H7 (cell line): ENCODE measurements at places on chromosomes 7 and 10. TPM values are rescaled to one million over a fixed set of nuclear protein-coding genes. Genes with fewer than 3 reads are reported as not detected.

DNA sequence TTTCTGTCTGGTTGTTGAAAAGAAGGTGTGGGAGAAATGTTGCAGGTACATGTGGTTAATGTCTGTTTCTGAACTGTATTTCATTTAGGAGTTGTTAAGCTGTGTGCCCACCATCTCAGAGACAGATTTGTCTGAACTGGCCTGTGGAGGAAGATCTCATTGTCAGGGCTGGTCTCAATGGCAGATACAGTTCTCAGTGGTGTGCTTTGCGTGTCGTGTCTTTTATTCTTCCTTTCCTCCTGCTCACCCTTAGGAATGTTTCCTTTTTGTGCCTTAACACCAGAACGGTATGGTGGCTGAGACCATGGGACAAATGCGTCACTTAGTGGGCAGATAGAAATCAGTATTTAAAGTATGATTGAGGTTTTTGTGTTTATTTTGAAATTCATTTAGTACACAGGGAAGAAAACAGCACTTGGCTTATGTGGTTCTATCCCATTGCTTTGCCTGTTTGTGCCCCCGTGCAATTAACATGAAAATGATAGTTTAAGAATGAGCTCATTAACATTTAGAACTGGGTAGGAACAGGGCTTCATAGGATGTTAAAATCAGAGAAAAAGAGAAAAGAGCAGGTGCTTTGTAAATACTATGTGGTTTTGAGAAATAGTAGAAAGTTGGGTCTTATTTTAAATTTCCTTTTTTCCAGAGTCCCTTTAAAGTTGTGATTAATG lies 112.6 kb downstream of the AUTS2 start:
- no peak for DNase-seq

GRCh38 chr7:15600298-15600697 lies 38.5 kb upstream of the AGMO start:
- DNase-seq: no peak

ZNF365 gene
- total RNA-seq: not detected in 2 replicates

DNA sequence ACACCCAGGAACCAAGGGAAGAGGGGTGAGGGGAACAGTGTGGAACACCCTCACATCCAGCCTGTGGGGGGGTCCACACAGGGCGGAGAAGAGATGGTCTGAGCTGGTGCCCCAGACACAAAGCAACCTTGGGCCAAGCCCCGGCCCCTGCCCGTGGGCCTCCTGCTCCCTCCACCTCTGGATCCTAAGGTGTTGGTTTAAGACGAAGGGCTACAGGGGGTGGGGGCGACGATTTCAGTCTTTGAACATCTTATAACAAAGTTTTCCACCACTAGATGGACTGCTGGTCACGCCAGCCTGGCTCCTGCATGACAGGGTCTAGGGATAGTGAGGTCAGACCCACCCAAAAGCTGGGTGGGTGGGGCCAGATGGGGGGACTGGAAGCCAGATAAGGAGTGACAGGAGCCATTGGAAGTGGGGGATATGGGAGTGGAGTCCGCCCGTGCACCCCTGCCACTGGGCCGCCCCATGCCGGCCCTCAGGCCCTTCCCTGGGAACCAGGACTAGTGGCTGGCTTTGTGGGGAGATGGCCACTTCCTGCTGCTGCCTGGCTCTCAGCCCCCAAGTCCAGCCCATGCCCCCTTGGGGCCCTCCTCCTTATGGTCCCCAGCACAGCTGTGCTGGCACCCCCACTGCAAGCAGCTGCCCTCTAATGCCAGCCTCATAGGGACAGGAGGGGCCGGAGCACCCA lies 98.4 kb downstream of the RGS10 start:
- no peak for DNase-seq

DNA sequence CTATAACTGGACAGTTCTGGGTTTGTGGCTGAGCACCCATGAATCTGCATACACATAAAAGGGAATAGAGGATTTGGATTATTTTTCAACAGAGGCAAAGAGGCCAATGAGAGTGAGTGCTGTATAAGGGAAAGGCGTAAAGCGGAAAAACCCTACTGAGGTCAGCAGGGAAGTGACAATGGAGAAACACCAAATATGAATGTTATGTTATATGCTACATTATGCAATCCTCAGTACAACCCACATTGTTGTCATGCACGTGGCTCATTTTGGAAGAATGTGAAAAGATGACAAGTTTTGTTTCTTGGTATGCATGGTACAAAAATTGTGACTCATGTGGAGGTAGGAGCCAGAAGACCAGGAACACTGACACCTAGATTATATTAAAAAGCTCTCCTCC lies 113.6 kb upstream of the AMPH start:
- DNase-seq: no peak

DNA sequence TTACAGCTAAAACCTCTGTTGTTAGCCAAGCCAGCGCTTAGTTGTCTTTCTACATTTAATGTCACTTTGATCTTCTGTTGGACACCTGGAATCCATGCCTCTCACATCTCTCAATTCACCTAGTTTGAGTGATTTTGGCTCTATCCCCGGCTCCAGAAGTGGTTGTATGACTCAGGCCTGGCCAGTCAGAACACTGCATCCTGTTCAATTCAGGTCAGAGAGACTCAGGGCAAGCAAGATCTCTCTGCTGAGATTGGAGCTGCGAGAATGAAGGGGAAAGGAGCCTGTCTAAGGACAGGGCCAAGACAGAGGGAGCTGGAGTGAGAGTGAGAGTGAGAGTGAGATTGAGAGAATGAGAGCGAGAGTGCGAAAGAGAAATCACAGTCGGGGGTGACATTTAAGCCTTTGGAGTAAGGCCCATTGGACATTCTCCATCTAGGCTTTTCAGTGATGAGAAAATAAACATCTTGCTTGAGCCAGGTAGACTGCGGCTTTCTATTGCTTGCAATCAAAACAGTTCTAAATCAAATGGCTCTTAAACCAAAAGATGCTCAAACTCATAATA lies 83.3 kb upstream of the DYNC1I1 start:
- no peak for DNase-seq

DNA sequence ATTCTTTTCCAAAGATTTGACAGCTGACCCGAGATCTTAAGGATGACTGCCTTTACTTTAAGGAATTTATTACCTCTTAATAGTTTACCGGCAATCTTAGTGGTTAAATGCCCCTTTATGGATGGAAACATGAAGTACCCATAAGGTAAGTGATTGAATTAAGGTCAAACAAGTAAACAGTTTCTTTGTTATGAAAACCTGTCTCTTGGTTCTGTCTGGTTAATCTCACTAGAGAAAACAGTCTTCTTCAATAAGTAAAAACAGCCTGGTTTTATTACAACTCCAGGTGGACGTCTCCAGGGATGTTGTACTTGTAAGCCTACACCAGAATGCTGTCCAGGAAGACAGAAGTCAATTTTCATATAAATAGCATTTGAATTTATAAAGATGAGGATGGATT lies 161.8 kb upstream of the MTPN start:
- DNase-seq: no peak

DNA sequence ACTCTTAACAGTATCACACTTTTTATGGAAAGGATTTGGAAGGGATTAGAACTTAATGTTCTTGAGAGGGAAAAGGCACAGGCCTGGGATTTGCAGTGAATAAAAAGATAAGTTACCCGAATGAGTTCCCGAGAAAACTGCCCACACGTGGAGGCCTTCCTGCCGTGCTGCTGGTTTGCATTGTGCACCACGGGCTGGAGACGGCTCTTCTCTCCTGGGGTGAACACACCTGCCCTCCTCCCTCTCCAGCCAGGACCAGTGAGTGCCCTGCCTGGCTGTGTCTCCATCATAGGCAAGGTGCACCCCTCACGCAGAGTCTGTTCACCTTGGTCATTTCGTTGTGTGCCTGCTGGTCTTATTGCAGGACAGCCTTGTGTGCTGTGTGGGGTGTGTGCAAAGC lies 336.3 kb upstream of the SHH start:
- DNase-seq: no peak

- DNase-seq: no peak
Measured at GRCh38 chr10:49498425-49498824, 40.5 kb downstream of the ERCC6 start.

NPC1L1 gene
- not detected in 2 replicates for total RNA-seq

DNA sequence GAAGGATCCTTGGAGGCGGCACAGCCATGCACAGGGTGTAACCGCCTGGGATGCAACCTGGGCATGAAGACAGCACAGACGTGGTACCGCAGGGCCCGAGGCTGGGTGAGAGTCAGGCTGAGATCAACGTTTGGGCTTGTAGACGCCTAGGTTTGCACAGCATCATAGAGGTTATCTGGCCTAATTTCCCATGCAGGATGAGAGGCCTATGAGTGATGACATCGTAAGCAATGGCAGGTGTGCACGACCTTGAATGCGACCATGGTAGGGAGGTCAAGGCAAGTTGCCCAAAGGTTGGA lies 7.5 kb downstream of the CALML3 start:
- no peak for DNase-seq

- DNase-seq: no peak
Measured at GRCh38 chr10:88045656-88046415, 182.4 kb downstream of the PTEN start.

PAX4 gene
- 0.07 TPM in 1 of 2 replicates, not detected in the other for total RNA-seq

DNA sequence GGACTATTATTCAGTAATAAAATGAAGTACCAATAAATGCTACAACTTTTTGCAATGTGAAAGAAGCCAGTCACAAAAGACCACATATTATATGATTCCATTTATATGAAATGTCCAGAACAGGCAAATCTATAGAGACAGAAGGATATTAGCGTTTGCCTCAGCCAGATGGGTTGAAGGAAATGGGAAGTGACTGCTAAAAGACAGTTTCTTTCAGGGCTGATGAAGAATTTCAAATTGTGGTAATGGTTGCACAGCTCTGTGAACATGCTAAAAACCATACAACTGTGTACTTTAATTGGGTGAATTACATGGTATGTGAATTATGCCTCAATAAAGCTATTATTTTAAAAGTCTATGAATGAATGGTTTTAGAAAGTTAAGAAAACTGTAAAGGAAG lies 23.9 kb upstream of the REEP3 start:
- DNase-seq: no peak

DNA sequence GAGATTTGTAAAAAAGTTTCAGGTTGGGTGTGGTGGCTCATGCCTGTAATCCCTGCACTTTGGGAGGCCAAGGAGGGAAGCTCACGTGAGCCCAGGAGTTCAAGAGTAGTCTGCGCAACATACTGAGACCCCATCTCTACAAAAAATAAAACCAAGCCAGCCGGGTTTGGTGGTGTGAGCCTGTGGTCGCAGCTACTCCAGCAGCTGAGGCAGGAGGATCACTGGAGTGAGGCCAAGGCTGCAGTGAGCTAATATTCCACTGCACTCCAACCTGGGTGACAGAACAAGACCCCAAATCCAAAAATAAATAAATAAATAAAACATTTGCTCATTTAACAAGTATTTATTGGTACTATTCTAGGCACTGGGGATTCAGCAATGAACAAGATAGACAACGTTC lies 1.5 kb upstream of the CHCHD1 start:
- no peak for DNase-seq

BTBD16 gene
- 0.15 and 0.42 TPM in 2 replicates for total RNA-seq
